ENCODE measurements at places on chromosomes 7 and 10. TPM values are rescaled to one million over a fixed set of nuclear protein-coding genes. Genes with fewer than 3 reads are reported as not detected.

GRCh38 chr7:41305001-41305400 is 397.9 kb downstream of the INHBA start:
- DNase-seq: no peak
- H3K27ac ChIP-seq: no peak overlapping the region
- no peaks in the 10 kb centered on the region for H3K27me3 ChIP-seq

DNA sequence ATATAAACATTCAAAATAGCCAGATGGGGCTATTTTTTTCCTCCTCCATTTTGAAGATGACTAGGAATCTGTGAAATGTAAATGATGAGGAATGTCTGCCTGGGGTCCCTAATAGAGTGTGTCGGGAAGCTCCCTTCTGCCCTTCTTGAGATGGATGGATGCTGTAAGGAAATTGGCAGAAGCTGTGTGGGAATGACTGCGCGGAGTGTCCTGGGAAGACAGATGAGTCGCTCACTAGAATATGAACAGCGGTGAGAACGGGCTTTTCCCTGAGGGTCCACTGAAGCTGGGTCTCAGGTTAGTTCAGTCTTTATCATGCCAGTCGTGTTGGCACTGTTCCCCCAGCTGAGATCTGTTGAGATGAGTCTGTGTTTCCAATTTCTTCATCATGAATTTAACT is 75.1 kb upstream of the PLPP4 start:
- no peak overlapping the region for H3K27ac ChIP-seq
- no peak for DNase-seq
- no peaks in the 10 kb centered on the region for H3K36me3 ChIP-seq
- peaks cover 8% of the 10 kb centered on the region for H3K27me3 ChIP-seq

GRCh38 chr7:149772241-149772955 is 990 bp downstream of the ZNF467 start:
- peaks cover 20% of the 10 kb centered on the region for H3K36me3 ChIP-seq
- peak overlapping the region; percentile 75 for H3K4me3 ChIP-seq
- DNase-seq: peak; percentile 64
- peaks cover 21% of the 10 kb centered on the region for H3K27me3 ChIP-seq
- peak overlapping the region; percentile 39 for H3K27ac ChIP-seq

DNA sequence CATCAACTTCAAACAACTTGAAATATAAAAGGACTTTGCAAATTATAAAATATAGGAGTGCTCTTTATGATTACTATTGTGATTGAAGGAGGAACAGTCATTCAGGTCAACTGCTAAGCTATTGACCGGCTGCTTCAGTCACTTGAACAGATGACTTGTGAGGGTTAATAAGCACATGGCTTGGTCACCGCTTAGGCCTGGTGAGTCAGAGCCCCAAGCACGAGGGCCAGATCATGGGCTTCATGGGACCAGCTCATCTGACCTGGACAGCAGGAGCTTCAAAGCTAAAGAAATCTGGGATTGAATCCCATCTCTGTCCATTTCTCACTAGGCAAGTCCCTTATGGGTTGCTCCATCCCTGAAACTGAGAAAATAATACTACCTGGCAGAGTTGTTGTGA is 60.4 kb upstream of the ADO start:
- H3K36me3 ChIP-seq: no peaks in the 10 kb centered on the region
- no peaks in the 10 kb centered on the region for H3K4me1 ChIP-seq
- H3K27me3 ChIP-seq: peaks cover 3% of the 10 kb centered on the region
- DNase-seq: no peak

GRCh38 chr7:83866582-83866981 is 217.6 kb upstream of the SEMA3E start:
- DNase-seq: no peak
- no peak overlapping the region for H3K27ac ChIP-seq
- no peak overlapping the region for H3K4me3 ChIP-seq
- H3K4me1 ChIP-seq: no peaks in the 10 kb centered on the region
- no peaks in the 10 kb centered on the region for H3K27me3 ChIP-seq
- H3K36me3 ChIP-seq: no peaks in the 10 kb centered on the region

DNA sequence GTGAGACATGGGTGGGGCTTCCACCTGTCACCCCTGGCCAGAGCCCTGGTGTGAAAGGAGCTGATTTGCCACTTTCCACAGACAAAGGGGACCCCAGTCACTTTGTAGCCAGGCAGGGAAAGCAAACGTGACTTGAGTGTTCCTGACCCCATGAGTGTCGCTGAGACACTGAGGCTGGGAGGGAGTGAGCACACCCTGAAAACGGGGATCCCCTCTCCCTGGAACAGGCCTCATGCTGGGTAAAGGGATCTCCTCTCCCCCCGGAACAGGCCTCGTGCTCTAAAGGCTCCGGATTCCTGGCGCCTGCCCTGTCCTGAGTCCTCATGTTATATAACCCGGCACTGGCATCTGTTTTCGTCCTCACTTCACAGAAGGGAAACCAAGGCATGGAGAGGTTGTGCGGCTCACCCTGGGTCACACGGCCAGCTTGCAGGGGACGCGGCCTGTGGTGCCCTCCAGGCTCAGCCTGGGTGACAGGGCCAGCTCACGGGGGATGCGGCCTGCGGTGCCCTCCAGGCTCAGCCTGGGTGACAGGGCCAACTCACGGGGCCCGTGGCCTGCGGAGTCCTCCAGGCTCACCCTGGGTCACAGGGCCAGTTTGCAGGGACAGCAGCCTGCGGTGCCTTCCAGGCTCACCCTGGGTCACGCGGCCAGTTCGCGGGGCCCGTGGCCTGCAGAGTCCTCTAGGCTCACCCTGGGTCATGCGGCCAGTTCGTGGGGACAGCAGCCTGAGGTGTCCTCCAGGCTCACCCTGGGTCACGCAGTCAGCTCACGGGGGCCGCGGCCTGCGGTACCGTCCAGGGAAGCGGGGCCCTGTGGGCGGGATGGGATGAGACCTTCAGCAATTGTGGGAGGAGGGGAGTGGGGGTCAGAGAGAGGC is 104.7 kb downstream of the PDGFA start:
- H3K4me3 ChIP-seq: no peak overlapping the region
- H3K4me1 ChIP-seq: no peaks in the 10 kb centered on the region
- no peak overlapping the region for H3K27ac ChIP-seq
- peaks cover 3% of the 10 kb centered on the region for H3K36me3 ChIP-seq
- peak; percentile 36 for DNase-seq

- peaks cover 20% of the 10 kb centered on the region for H3K27me3 ChIP-seq
- no peak overlapping the region for H3K4me3 ChIP-seq
- no peak overlapping the region for H3K27ac ChIP-seq
- no peak for DNase-seq
- H3K36me3 ChIP-seq: peaks cover 1% of the 10 kb centered on the region
- H3K4me1 ChIP-seq: no peaks in the 10 kb centered on the region
Measured at GRCh38 chr10:93837822-93838221, 56.0 kb upstream of the SLC35G1 start.

DNA sequence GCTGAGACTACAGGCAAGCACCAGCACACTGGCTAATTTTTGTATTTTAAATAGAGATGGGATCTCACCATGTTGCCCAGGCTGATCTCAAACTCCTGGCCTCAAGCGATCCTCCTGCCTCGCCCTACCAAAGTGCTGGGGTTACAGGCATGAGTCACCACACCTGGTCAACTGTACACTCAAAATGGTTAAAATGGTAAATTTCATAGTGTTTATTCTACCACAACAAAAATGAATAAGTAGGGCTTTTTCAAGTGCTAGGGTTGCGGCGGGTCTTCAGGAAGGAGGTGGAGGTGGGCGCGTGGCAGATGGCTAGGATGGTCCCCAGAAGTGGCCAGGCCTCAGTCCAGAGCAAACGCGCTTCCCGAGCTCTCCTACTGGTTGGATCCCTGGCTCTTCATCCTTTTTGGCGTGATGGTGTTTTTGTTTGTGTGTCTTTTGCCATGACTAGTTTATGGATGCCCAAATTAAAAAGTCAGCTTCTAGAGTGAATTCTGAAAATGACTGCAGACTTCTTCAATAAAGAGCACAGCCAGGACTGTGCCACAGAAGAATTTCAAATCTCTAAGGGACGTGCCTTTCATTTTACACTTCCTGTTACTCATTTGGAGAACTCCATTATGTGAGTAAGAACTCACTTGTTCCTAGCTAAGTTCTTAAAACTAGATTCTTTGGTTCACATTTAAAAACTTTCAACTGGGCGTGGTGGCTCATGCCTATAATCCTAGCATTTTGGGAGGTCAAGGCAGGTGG is 73.9 kb downstream of the TMEM130 start:
- peaks cover 3% of the 10 kb centered on the region for H3K4me1 ChIP-seq
- no peaks in the 10 kb centered on the region for H3K27me3 ChIP-seq
- H3K27ac ChIP-seq: no peak overlapping the region

DNA sequence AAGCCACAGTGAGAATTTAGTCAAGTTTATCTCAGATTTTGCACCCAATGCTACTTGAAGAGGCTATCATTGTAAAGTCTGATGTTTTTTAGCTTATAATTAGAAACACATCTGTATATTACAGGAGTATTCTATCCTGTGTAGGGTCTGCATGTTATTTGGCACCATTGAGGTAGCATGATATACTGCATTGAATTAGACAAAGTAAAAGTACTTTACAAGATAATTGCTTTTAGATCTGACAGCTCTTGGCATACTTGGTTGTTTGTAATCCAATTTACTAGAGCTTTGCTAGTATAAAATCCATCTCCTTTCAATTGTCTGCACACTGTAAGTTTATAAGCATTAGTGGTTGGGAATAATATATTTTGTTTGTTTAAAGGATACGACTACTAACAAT is 714.3 kb downstream of the ANKRD7 start:
- no peak for DNase-seq
- no peaks in the 10 kb centered on the region for H3K36me3 ChIP-seq
- no peaks in the 10 kb centered on the region for H3K4me1 ChIP-seq
- H3K27me3 ChIP-seq: no peaks in the 10 kb centered on the region
- no peak overlapping the region for H3K4me3 ChIP-seq

- no peaks in the 10 kb centered on the region for H3K4me1 ChIP-seq
- H3K27ac ChIP-seq: no peak overlapping the region
- no peak overlapping the region for H3K4me3 ChIP-seq
- DNase-seq: no peak
Measured at GRCh38 chr10:30893208-30893607, 138.5 kb downstream of the ZNF438 start.

- no peak for DNase-seq
- H3K36me3 ChIP-seq: no peaks in the 10 kb centered on the region
- no peak overlapping the region for H3K27ac ChIP-seq
- H3K4me3 ChIP-seq: no peak overlapping the region
- H3K4me1 ChIP-seq: no peaks in the 10 kb centered on the region
- no peaks in the 10 kb centered on the region for H3K27me3 ChIP-seq
Measured at GRCh38 chr10:9188022-9188810, 1133.7 kb downstream of the GATA3 start.

GRCh38 chr7:85734823-85735222 is 548.0 kb upstream of the SEMA3D start:
- no peak overlapping the region for H3K27ac ChIP-seq
- peaks cover 15% of the 10 kb centered on the region for H3K36me3 ChIP-seq
- no peaks in the 10 kb centered on the region for H3K27me3 ChIP-seq
- H3K4me1 ChIP-seq: peaks cover 8% of the 10 kb centered on the region

- H3K27ac ChIP-seq: no peak overlapping the region
- no peak for DNase-seq
- no peaks in the 10 kb centered on the region for H3K27me3 ChIP-seq
Measured at GRCh38 chr7:115116773-115117715, 195.2 kb downstream of the MDFIC start.

- H3K36me3 ChIP-seq: no peaks in the 10 kb centered on the region
- H3K27me3 ChIP-seq: no peaks in the 10 kb centered on the region
- H3K27ac ChIP-seq: peak overlapping the region; percentile 95
- peak overlapping the region; percentile 88 for H3K4me3 ChIP-seq
Measured at GRCh38 chr7:41698726-41699125, 4.2 kb downstream of the INHBA start.

- peak overlapping the region; percentile 16 for H3K27ac ChIP-seq
- DNase-seq: no peak
- H3K4me3 ChIP-seq: no peak overlapping the region
- peaks cover 32% of the 10 kb centered on the region for H3K4me1 ChIP-seq
- H3K36me3 ChIP-seq: no peaks in the 10 kb centered on the region
Measured at GRCh38 chr7:25260862-25261494, 32.7 kb upstream of the NPVF start.

GRCh38 chr7:24668927-24669635 is 88.2 kb downstream of the GSDME start:
- H3K27ac ChIP-seq: no peak overlapping the region
- H3K27me3 ChIP-seq: no peaks in the 10 kb centered on the region
- H3K4me3 ChIP-seq: no peak overlapping the region

DNA sequence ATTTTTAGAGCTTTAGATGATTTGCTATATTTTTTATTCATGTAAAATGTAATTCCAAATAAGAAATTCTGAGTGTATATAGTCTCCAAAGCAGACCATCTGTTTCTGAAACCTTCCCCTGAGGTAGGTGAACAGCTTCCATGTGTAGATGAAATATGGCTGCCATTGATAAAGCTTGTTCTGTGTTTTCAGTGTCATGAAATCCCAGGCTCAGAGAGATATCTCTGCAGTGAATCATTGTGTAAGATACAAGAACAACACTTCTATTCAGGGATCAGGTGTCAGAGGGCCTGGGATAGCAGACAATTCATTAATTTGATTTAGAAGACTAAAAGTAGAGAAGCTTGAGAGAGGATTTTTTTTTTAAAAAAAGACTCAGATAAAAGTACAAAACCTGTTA is 29.1 kb downstream of the ACTA2 start:
- H3K4me3 ChIP-seq: no peak overlapping the region
- no peaks in the 10 kb centered on the region for H3K27me3 ChIP-seq

- H3K4me3 ChIP-seq: no peak overlapping the region
- no peak overlapping the region for H3K27ac ChIP-seq
- no peaks in the 10 kb centered on the region for H3K27me3 ChIP-seq
- DNase-seq: no peak
- H3K36me3 ChIP-seq: peaks cover 25% of the 10 kb centered on the region
Measured at GRCh38 chr7:29929018-29929807, 60.4 kb downstream of the SCRN1 start.

GRCh38 chr7:139901901-139902300 is 72.8 kb downstream of the TBXAS1 start:
- no peak overlapping the region for H3K4me3 ChIP-seq
- no peaks in the 10 kb centered on the region for H3K4me1 ChIP-seq
- H3K27ac ChIP-seq: no peak overlapping the region
- H3K27me3 ChIP-seq: peaks cover 21% of the 10 kb centered on the region

GRCh38 chr10:33617381-33618080 is 283.1 kb upstream of the NRP1 start:
- H3K27me3 ChIP-seq: no peaks in the 10 kb centered on the region
- no peak overlapping the region for H3K27ac ChIP-seq
- H3K4me1 ChIP-seq: peaks cover 8% of the 10 kb centered on the region
- no peak overlapping the region for H3K4me3 ChIP-seq

GRCh38 chr7:84455788-84456187 is 261.2 kb upstream of the SEMA3A start:
- peaks cover 3% of the 10 kb centered on the region for H3K4me1 ChIP-seq
- no peak overlapping the region for H3K4me3 ChIP-seq
- no peak overlapping the region for H3K27ac ChIP-seq

The MNX1 gene
- not detected for total RNA-seq

The ECD gene
- total RNA-seq: 30.5 TPM

The HABP2 gene
- total RNA-seq: not detected

The SDK1 gene
- total RNA-seq: 12.8 TPM

The GBX1 gene
- total RNA-seq: 0.20 TPM

The CHAT gene
- not detected for total RNA-seq

Measured in mesothelial cell of epicardium (in vitro differentiated cells).